ENCODE measurements at places on chromosomes 1 and 21. TPM values are rescaled to one million over a fixed set of nuclear protein-coding genes. Genes with fewer than 3 reads are reported as not detected.

DNA sequence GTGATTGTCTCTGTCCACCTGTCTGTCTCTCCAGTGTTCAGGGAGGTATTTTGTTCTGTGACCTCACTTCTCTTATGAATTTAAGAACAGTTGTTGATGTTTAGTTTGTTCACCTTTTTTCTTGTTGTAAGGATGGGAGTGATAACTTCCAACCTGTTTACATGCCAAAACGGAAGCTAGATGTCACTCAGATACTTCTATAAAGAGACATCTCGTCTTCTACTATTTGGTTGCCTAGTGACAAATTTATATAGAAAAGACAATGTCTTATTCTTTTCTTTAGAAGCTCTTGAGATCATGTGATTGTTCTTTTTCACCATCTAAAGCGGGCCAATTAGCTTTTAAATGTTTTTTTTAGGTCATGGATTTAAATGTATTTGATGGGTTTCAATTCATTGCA is 33.8 kb downstream of the PRSS38 start:
- DNase-seq = no peak

GRCh38 chr1:198031086-198031485 is 113.9 kb downstream of the LHX9 start:
- DNase-seq = no peak

- DNase-seq = no peak
Observed at GRCh38 chr1:155128755-155129473, 1.2 kb downstream of the EFNA1 start.

The ARMH1 gene
- 108 TPM for total RNA-seq

DNA sequence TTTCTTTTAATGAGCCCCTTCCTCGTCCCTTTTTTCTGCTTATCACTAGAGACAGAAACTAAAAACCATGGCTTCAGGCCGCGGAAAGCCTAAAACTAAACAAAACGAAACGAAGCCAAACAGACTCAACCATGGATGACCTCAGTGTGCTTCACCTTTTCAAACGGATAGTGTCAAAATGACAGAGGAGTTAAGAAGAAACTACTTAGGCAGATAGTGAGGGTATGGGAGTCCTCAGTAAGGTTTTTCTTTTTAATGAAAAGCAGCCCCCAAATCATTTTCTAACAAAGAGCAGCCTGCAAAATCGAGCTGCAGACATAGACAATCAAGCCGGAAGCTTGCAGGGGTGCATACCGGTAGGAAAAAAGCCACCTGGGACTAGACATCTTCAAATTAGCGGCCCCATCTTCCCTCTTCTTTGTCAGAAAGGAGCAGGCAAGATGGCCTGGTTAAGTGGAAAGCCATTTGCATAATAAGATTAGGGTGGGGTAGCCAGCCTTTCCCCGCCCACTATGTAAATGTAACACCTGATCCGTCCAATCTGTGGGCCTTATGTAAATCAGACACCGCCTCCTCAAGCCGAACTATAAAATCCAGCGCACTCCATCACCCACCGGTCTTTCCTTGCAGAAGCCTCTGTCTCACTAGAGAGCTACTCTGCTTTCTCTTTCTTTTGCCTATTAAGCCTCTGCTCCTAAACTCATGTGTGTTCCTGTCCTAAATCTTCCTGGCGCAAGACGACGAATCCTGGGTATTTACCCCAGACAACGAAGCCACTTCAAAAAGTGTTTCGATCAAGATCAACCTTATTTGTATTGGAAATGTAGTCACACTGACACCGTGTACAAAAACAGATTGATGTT is 6.2 kb upstream of the ERO1B start:
- no peak for DNase-seq

The PANK4 gene
- total RNA-seq = 49.7 TPM

DNA sequence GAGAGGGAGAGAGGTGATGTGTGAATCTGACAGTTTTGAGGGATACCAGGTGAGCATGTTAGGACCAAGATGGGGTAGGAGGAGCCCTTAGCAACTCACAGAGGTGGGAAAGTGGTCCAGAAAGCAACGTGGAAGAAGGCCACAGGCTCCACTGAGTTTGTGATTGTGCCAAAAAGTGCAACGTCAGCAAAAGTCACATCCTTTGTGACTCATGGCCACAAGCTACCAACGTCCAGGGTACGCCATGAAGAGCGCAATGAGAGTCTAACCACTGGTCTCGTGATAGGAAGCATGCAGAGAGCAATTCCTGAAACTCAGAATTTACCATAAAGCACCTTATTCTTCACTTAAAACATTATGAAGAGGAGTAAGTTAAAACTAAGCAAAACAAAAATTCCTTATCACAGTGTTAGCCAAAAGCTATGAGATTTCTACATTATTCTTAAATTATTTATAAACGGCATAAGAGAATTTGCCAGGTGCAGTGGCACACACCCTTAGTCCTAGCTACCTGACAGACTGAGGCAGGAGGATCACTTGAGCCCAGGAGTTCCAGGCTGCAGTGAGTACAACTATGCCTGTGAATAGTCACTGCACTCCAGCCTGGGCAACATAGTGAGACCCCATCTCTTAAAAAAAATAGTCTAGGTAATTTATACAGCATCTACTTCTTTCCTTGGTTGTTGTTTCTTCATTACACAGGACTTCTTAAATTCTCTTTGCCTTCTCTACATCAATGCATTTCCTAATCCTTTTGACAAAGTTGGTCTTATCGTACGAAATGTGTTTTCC is 55.2 kb downstream of the COLGALT2 start:
- DNase-seq = no peak

DNA sequence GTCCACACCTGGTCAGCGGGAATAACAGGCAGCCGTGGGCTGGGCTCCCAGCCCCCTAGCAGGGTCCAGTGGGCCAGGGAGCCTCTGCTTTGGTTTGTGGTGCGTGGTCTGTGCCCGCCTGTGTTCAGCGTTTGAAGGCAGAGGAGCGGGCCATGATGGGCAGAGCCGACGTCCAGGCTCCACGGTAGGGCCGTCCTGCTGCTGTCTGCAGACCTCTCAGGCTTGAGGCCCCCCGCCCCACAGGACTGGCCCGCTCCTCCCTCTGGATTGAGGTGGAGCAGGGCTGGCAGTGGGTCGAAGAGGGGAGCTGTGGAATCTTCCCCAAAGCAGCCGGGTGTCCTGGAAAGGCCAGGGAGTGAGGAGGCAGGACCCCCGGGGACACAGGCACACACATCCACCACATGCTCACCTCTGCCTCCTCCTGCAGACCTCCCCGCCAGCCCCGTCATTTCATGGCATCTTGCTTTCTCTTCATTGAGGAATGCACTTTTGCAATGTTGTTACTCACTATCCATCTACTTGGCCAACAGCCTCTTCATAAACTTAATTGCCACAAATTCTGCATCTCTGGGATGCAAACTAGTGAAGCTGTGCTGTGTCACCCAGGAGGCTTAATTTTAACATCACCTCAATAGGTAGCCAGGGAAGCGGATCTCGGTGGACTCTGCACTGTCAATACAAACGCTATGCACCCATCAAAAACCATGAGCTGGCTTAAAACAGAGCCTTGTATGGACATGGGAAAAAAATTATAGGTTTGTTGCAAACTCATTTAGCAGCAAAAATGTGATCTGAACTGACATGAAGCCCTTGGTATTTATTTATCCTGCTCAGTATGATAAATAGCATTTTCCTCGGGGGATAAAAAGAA is 85.9 kb downstream of the PDE9A start:
- DNase-seq = no peak

DNA sequence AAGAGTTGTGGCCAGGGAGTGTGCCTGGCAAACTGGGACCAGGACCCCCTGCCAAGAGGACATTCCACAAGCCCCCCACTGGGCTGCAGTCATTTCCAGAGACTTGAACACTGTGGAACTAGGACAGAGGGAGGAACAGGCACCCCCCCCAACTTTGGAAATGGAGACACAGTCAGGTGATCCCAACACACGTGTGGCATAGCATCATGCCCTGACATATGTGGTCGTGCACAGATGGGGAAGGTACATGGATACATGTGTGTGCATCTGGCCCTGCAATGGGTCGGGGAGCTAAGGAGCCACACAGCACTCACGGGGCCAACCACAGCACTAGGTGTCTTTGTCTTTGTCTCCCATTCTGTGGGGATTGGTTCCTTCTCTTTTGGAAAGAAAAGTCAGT is 6.6 kb upstream of the TFF3 start:
- no peak for DNase-seq

DNA sequence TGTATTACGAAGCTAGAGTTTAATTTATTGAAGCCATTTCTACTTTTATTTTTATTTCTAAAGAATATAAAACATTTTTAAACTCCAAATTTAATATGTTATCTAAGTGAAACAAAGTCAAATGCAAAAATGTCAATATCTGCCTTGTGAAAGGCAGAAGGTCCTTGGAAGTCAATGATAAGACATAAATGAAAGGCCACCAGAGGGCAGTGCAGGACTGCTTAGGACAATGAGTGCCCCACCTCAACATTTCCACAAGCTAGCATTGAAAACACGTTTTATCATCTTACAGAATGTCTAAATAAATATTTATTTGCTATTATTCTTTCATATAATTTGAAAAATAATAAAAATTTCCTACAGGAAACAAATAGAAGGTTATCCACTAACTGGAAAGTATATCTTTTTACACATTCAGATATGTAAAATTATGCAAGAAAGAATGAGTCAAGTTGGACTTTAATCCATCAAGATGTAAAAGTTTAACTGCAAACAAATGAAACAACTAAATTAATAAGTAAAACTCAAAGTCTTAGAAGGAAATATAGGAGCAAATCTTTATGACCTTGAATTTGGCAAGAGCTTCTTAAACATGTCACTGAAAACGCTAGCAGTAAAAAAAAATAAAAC is 140.1 kb upstream of the FMN2 start:
- peak; percentile 63 for DNase-seq

The MNDA gene
- total RNA-seq = not detected

- no peak for DNase-seq
Observed at GRCh38 chr1:154983776-154984466, 777 bp downstream of the FLAD1 start.

- DNase-seq = no peak
Observed at GRCh38 chr1:110091791-110092190, 20.5 kb upstream of the UBL4B start.

The CYP4B1 gene
- not detected for total RNA-seq

DNA sequence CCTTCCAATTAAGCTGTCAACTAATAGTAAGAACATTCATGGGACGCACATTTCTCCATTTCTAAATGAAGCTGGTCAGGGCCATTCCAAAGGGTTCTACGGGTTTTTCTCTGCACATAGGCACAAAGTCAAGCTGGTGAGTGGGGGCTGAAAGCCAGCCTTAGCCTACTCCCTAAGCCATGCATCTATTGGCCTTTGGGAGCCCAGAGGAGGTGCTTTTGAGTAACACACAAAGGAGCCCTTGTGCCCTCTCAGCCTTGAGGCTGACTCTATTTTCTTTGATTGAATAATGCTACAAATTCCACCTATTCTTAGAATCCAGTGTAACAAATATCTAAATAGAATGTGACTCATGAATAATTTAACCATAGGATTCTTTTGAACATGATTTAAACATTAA is 73.6 kb downstream of the RGS13 start:
- DNase-seq = no peak

GRCh38 chr1:55654750-55655149 is 439.6 kb upstream of the USP24 start:
- no peak for DNase-seq

DNA sequence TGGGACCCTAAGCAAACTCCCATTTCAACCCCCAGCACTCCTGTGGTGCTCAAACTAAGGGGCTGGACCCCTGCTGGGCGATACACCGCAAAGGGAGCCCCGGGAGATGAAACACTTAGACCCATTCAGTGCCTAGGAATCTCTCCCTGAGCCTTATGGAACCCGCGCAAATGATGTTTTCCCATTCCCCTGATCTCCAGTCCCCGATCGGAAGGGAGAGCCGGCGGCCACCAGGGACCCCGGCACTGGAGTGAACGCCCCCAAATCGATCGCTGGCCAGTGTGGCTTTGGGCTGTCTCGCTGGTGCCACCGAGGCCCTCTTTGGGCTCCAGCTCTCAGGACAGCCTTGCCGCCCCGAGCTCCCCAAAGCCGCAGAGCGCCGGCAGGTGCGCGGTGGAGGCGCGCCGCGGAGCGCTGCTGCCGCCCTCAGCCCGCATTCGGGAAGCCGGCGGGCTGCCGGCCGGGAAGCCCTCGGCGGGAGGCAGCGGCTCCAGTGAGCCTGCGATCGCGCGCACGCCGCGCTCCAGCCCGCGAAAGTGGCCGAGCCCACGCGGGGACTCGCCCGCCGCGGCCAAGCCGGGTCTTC is 1.1 kb downstream of the PLXNA2 start:
- DNase-seq = peak; percentile 15

DNA sequence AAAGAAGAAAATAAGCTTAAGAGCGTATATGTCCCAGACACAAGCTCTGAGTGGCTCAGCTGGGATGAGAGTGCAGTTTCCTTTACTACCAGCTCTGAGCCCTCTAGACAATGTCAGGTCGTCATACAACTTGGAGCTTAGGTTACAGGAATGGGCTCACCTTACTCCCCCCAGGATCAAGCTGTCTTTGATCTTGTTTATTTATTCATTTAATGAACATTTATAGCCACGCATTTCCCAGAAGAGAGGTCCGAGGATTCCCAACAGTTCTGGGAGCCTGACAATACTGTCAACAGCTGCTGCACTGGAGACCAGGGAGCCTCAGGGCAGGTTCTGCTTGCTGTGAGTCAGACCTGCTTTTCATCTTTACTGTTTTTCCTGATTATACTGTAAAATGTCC is 378.9 kb downstream of the PLPP3 start:
- no peak for DNase-seq

DNA sequence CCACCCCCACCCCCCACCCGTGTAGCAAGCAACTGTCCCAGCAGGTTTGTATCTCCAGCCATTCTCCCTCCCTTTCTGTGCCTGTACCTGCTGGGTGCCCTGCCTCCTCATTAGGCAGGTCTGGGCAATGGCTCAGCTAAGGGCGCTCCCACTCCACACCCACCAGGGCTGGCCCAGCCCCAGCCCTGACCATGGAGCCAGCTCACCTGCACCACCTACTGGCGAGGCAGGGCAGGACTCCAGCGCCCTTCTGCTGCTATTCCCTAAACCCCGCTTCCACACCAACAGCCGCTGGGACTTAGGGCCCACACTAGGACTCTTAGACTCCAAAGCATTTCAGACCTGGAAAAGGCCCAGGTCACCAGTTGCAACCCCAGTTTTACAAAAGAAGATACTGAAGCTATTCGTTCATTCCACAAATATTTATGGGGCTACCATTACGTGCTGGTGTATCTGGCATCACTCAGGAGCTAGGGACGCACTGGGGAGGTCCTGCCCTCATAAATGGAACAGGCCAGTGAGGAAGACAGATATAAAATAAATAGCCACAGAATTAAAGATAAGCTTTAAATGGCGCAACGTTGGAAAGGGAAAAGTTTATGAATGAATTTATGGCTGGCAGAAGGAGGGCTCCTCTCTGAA is 24.0 kb downstream of the PGLYRP3 start:
- DNase-seq = peak; percentile 35
